Esophagus muscularis mucosa (tissue), 4 donors: ENCODE measurements at places on chromosomes 4 and X. TPM values are rescaled to one million over a fixed set of nuclear protein-coding genes. Genes with fewer than 3 reads are reported as not detected.
A peak's percentile ranks its signal among the peaks of the same experiment; 100 is the strongest.

The ITGB1BP2 gene
- total RNA-seq: 35.7 TPM

DNA sequence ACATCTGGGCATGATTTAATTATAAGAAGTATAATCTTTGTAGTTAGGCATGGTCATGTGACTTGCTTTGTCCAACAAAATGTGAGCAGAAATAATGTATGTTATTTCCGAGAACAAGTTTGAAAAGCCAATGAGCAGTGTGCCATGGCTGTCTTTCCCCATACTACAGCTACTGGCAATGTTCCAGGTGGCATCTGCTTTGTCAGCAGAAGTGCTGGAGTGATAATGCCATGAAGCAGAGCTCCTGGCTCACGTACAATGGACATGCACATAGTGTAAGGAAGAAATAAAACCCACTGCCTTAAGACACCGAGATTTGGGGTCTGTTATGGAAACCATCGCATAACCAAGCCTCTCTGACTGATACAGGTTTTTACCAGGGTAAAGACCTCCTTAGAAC is 212.6 kb upstream of the RASGEF1B start:
- no peaks in the 10 kb centered on the region for H3K27me3 ChIP-seq
- H3K4me1 ChIP-seq: no peaks in the 10 kb centered on the region
- DNase-seq: no peak
- H3K36me3 ChIP-seq: no peaks in the 10 kb centered on the region
- no peak overlapping the region for H3K27ac ChIP-seq
- H3K4me3 ChIP-seq: no peak overlapping the region

GRCh38 chr4:23934915-23935314 is 45.1 kb upstream of the PPARGC1A start:
- no peaks in the 10 kb centered on the region for H3K36me3 ChIP-seq
- H3K27ac ChIP-seq: peak overlapping the region; percentile 63
- H3K27me3 ChIP-seq: no peaks in the 10 kb centered on the region
- H3K4me3 ChIP-seq: no peak overlapping the region
- DNase-seq: no peak

DNA sequence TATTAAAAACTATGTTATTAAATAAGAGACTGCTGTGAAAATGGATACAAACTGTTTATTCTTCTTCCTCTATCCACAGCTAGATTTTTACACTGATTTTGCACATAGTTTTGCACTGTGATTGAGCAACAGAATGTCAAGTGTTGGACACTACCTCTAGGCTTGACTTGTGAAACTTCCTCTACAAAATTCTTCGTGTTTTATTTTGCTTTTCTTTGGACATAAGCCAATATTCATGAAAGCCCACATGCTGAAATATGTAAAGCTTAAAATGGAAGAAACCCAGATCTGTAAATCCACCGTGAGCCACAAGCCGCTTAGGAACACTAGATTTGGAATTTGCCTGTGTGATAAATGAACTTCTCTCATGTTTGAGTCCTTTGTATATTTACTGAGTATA is 849.4 kb downstream of the FSTL5 start:
- H3K36me3 ChIP-seq: no peaks in the 10 kb centered on the region
- no peak overlapping the region for H3K27ac ChIP-seq
- DNase-seq: no peak
- H3K4me1 ChIP-seq: no peaks in the 10 kb centered on the region
- no peak overlapping the region for H3K4me3 ChIP-seq
- H3K27me3 ChIP-seq: no peaks in the 10 kb centered on the region

GRCh38 chr4:173707658-173708419 is 177.8 kb upstream of the HAND2 start:
- no peaks in the 10 kb centered on the region for H3K4me1 ChIP-seq
- no peak for DNase-seq
- no peaks in the 10 kb centered on the region for H3K27me3 ChIP-seq
- H3K27ac ChIP-seq: no peak overlapping the region

GRCh38 chrX:25131055-25131454 is 115.3 kb upstream of the ARX start:
- H3K27ac ChIP-seq: no peak overlapping the region
- H3K27me3 ChIP-seq: no peaks in the 10 kb centered on the region
- H3K4me3 ChIP-seq: no peak overlapping the region
- no peaks in the 10 kb centered on the region for H3K4me1 ChIP-seq
- no peak for DNase-seq
